Endothelial cell of coronary artery (primary cell): ENCODE measurements at places on chromosomes 12 and 14. TPM values are rescaled to one million over a fixed set of nuclear protein-coding genes. Genes with fewer than 3 reads are reported as not detected.

Gene AKAP3
- total RNA-seq, result 0.47 and 0.90 TPM in 2 replicates

Gene CD27
- 0.09 TPM in 1 of 2 replicates, not detected in the other for total RNA-seq

Gene RNU7-1
- total RNA-seq, result not detected in 2 replicates

Gene E2F7
- 7.8 and 9.8 TPM in 2 replicates for total RNA-seq

Gene ASCL1
- total RNA-seq, result not detected in 2 replicates

Gene HOXC9
- total RNA-seq, result not detected in 2 replicates

Gene ADGRD1
- total RNA-seq, result 0.09 and 2.1 TPM in 2 replicates

Gene CAPS2
- total RNA-seq, result 2.5 and 3.5 TPM in 2 replicates

Gene PAPOLA
- total RNA-seq, result 91.0 and 109 TPM in 2 replicates

Gene HOXC12
- total RNA-seq, result not detected in 2 replicates

Gene TMEM179
- total RNA-seq, result under 0.01 TPM in 1 of 2 replicates, not detected in the other

Gene FGF6
- total RNA-seq, result not detected in 2 replicates
